GM04503 (cell line): ENCODE measurements at places on chromosomes 7 and 10.

DNA sequence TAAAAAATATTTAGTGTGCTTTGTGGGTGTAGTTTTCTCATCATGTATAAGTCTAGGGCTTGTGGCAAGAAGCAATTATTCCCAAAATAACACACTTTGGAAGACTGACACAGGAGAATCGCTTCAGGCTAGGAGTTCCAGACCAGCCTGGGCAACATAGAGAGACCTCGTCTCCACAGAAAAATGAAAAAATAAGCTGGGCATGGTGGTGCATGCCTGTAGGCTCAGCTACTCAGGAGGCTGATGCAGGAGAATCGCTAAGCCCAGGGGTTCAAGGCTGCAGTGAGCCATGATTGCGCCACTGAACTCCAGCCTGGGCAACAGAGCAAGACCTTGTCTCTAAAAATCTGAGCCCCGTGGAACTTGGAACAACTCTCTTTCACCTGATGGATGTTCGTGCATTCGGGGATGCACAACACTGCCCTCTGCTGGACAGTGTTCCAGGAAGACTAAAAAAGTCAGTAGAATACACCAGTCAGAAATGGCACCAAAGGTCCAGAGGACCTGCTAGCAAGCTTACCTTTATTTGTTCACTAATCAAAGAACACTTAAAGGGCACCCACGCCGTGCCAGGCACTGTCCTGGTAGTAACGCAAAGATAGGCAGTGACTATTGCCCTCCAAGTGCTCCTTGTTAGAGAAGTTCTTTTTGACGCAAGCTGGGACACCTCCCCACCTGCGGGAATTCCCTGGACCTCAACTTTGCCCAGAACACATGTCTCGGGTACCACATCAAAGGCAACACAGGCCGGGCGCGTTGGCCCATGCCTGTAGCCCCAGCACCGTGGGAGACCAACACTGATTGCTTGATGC lies 81.9 kb upstream of the CALN1 start:
- DNase-seq: no peak

DNA sequence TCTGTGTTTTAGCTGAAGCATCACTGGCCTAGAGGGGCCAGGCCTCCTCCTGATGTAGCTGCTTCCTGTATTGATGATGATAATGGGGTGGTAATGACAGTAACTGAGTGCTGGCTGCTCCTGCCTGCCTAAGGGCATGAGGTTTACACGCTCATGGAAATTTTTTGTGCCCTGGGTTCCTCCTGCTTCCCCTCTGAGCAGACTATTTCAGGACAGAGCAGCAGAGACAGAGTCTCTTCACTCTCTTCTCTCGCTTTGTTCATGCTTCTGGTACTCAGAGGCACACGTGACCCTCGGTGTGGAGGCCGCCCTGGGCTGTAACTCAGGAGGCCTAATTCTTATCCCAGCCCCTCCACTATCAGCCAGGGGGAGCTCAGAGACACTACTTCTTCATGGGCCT lies 27.9 kb downstream of the LRRC20 start:
- no peak for DNase-seq

DNA sequence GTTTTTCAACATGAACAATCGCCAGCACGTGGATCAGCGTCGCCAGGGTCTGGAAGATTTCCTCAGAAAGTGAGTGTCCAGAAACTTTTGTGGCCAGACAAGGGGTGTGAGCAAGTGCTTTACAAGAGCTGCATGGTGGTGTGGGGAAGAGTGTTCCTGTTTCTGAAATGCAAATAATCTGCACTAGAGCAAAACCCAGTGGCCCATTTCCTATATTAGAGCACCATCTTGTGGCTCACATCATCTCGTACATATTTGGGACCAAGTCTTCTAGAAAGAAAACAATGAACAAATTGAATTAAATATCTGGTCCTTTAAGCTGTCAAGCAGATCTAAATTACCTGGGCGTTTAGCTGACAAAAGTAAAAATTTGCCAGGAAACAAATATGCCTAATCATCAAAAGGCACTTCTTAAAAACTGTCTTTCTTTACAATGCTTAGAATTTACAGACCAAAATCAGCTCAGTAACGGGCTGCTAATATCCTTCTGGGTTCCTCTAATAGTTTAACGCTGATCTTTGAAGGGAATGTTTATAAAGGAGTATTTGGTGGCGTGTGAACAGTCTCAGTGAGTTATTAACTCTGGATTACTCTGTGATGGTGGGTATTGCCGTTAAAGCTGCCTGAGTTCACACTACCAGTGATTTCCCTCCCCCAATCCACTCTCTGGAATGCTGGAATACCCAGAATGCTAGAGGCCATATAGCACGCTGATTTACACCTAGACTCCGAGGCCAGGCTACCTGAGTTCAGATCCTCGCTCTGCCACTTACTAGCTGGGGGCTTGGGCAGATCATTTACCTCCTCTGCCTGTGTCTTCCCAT lies 73.6 kb downstream of the SNX10 start:
- peak; percentile 22 for DNase-seq

GRCh38 chr7:35571611-35572240 lies 123.2 kb downstream of the HERPUD2 start:
- DNase-seq: no peak

DNA sequence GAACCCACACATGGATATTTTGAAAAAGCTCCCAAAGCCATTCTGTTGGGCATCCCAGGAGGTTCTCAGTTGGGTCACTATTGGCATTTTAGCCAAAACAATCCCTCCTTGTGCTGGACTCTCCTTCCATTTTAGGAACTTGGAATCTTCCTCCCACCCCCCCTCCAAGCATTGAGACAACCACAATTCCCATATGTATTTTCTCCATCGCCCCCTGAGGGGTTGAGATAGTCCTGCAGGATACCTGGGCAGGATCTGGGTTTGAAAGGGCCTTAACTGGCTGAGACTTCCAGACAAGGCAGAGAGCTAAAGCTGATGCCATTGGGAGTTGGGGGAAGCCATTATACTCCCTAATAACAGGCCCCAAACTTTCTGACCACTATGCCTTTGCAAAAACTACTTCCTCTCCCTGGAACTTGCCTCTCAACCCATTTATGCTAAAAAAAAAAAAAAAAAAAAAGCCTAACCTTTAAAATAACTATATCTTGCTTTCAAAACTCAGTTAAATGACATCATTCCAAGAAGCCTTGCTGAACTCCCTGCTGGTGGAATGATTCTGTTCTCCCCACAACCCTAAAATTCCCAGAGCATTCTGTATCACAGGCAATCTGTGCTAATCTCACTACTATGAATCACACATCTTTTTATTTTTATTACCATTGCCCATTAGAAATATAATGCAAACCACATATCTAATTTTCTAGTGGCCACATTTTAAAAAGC lies 77.5 kb upstream of the PDE1C start:
- no peak for DNase-seq

DNA sequence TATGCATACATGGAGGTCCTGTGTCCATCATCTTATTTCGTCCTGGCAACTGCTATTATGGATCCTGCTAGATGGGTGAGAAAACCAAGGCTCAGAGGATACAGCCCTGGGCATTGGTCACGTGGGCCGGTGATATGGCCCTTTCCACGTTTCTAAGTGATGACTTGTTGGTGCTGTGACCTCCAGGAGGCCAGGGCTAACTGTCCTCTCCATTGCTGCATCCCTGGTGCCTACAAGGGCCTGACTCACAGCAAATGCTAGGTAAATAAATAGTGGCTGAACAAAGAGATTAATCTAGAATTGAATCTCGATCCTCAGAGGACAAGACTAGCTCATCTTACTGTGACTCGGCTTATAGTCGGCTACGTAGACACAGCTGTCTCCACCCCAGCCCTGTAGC lies 78.6 kb downstream of the FAM53B start:
- DNase-seq: no peak

DNA sequence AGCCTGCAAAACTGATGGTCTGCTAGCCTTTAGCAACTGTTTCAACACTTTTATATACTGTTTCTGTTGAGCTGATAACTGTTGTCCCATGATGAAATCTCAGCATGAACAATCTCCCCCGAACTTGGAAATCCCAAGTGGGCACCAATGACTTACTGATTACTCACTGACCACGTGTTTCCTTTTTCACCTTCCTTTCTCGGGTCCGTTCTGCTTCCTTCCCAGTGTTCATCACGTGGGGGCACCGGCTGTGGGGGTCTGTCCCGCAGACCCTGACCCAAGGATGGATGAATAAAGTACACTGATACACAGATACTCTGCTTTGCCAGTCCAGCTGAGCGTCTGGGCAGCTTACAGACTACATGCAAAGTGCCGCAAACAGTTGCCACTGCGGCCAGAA lies 39.0 kb upstream of the RASGEF1A start:
- DNase-seq: no peak

- DNase-seq: no peak
These were observed 22.0 kb downstream of the SLC16A9 start for GRCh38 chr10:59687657-59688056.

- no peak for DNase-seq
These were observed 16.5 kb downstream of the SLK start for GRCh38 chr10:103983367-103983911.

- DNase-seq: peak; percentile 64
These were observed 125.6 kb downstream of the CYP26A1 start for GRCh38 chr10:93199191-93199751.

DNA sequence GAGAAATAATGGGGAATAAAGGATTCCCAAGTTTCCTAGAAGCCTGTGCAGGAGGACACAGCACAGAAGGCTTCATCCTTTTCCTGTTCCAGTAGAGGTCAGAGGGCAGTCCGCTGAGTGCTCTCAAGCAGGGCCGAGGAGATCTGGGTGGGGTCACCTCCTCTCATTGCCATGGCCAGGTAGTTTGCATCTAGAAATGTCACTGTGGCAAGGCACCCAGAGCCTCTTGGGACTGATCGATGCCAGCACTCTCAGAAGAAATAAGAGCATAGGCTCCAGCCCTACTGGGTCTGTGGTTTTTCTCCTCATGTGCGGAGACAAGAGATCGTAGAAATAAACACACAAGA lies 7.9 kb downstream of the NUB1 start:
- DNase-seq: no peak

DNA sequence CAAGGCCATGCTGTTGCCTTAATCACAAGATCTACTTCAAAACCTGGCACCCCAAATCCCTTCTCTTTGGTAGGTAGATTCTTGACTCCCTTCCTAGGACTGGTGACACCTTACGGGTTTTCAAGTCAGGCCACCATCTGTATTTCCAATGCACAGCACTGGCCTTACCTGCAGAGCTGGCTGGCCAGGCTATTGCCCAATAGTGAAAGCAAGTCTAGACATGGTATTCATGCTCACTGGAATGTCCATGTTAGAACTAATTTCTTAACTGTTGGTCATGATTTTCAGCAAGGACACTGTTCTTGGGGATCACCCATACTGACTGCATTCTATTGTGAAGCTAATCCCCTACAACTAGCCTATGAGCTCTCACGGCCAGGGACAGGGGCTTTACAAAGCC lies 313.1 kb upstream of the RNF32 start:
- no peak for DNase-seq

DNA sequence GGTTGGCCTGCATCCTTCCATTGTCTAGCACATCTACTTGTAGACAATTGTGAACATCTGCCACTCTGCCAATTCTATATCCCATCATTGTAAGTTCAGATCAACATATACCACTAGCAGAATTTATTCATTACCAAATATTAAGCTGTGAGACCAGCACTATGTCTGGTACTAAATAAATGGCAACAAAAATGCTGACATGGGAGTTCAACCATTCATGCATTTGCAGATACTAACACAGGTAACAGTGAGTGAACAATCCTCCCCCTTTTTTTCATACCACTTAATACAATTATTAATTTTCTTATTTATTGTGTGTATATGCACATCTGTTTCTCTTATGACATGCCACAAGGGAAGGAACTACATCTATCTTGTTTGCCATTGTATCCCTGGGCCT lies 11.9 kb downstream of the POLR1F start:
- DNase-seq: no peak
